Inflammatory macrophage treated with lipopolysaccharide for 1 hour (primary cell): ENCODE measurements at places on chromosomes 5 and 9.

- DNase-seq, result no peak
Measured at GRCh38 chr5:135266303-135266635, 132.8 kb downstream of the MACROH2A1 start.

DNA sequence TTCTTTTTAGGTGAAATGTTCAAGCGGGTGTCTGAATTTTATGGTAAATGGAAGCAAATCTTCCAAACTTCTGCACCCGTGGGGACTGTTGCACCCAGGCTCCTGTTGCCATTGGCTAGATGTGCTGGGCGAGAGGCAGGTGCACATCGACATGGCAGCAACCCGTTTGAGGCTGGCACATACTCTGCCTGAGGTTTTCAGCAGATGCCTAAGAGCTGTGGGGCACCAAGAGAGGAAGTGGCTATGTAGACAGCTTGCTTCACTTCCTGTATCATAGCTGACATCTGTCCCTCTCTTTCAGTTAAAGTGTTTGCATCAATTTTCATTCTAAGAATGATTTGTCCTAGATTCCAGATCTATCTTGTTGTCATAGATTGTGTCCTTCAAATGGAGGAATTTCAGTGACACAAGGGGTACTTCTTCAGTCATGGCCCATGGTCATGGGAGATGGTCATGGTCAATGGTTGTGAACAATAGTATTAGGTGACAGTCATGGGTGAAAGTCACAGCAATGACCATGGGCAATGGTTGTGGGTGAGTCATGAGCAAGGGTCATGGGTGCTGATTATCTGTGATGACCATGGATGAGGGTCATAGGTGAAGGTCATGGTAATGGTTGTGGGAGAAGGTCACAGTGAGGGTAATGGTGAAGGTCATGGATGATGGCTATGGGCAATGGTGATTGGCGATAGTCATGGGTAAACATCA, 115.1 kb upstream of the IRX4 start:
- no peak for DNase-seq

DNA sequence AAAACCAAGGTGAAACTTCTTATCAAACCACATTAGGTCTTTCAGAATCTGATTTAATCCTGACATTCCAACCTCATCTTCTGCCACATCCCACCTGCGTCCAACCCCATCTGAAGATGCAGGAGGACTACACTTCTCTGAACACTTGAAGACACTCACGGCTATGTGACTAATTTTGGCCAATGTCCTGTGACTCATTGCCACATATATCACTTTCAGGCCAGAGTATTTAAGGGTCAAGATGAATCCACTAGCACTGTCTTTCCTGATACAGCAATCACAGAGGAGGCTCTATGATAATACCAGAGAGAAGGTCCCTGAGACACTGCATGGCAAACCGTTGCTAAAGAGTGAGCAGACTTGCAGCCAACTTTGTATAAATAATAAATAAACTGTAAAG, 323.4 kb downstream of the NR2F1-AS1 start:
- no peak for DNase-seq

- DNase-seq, result no peak
Measured at GRCh38 chr5:2135354-2135753, 252.6 kb upstream of the IRX4 start.

- DNase-seq, result no peak
Measured at GRCh38 chr9:74078647-74079046, 418.5 kb upstream of the RORB start.

GRCh38 chr5:168583742-168584482, 4.7 kb upstream of the PANK3 start:
- no peak for DNase-seq

GRCh38 chr5:73749485-73750270, 123.7 kb downstream of the ARHGEF28 start:
- DNase-seq, result no peak

GRCh38 chr5:19977099-19977498, 10.9 kb downstream of the CDH18 start:
- DNase-seq, result no peak

DNA sequence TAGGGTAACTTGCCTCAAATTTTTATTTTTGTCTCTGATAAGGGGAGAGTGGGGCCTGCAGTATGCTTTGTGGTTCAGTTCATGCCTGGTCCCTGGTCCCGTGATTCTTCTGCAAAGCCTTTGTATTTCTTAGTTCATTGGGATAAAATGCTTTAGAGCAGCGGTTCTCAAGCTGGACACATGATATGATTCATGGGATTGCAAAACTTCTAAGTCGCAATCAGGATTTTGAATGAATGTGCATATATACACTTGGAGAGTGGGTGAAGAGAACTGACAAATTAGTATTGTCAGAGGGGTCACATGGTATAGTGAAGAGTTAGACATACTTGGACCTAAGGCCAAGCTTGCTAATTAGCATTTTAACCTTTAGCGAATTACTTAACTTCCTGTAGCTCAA, 265.4 kb upstream of the KLF9 start:
- peak; percentile 6 for DNase-seq
